ENCODE measurements at places on chromosomes 1 and 21.
A peak's percentile ranks its signal among the peaks of the same experiment; 100 is the strongest.

- no peak for DNase-seq
These were observed 21.0 kb upstream of the MOB3C start for GRCh38 chr1:46637444-46638083.

- DNase-seq, result peak; percentile 10
These were observed 96.4 kb downstream of the C1orf21 start for GRCh38 chr1:184483101-184483683.

DNA sequence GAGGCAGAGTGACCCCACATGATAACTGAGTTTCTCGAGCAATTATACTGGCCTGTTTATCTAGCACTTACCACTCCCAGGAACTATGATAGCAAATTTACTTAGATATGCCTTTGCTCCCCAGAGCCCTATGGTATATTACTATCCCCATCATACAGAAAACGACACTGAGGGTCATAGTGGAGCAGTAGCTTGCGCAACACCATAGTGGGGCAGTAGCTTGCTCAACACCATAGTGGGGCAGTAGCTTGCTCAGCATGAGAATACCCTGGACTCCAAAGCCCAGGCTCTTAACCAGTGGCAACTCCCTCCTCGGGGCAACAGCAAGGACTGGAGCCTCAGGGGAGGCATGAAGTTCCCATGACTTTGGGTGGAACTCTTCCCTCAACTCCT, 211.9 kb downstream of the NPHP4 start:
- no peak for DNase-seq

GRCh38 chr1:175179837-175180590, 12.6 kb downstream of the KIAA0040 start:
- no peak for DNase-seq

DNA sequence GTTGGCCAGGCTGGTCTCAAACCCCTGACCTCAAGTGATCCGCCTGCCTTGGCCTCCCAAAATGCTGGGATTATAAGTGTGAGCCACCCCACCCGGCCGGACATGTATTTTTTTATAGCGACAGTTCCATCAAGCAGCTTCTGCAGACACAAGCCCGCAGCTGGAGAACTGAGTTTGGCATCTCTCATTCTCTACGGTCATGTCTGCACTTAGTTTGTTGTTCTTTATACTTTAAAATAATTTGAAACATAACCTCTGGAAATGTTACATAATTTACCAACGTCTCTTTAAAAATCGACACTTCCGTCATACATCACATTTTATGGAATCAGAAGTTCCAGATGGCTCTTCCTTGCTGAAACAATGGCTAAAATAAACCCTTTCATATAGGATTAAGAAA, 183.6 kb downstream of the DYRK1A start:
- DNase-seq, result no peak

- no peak for DNase-seq
These were observed 755 bp downstream of the FBXO42 start for GRCh38 chr1:16351456-16351993.

DNA sequence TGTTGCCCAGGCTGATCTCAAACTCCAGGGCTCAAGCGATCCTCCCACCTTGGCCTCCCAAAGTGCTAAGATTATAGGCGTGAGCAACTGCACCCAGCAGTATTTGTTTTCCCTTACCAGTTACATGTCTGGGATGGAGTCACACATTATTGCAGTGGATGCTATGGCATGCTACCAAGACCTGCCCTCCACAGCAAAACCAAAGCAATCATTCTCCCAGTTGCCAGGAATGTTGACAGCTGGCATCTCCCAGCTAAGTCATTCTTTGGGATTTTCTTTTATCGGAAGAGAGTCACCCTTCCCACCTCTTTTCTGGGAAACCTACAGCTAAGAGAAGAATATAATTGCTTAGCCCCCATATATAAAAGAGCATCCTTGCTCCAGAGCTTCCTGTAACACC, 49.4 kb upstream of the RGS7 start:
- no peak for DNase-seq

DNA sequence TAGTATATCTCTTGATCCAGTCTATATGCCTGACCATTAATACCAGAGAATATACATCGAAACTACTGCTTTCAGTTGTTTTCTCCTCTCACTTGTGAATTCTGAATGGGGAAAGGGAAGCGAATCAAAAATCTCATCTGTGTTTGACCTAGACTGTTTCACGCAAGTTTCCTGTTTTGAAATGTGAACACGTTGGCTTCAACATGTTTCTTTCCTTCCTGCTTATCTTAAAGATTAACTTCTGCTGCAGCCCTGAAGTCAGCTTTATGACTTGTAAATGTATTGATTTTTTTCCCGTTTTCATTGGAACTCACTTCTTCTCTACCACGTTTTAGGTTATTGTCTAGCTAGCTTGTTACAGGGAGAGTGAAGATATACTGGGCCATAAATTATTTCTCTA, 49.9 kb downstream of the SNX27 start:
- DNase-seq, result no peak

GRCh38 chr1:38667626-38668025, 191.9 kb downstream of the RRAGC start:
- DNase-seq, result no peak

GRCh38 chr1:206583707-206584648, 28.3 kb downstream of the EIF2D start:
- DNase-seq, result peak; percentile 33

- DNase-seq, result peak; percentile 93
These were observed 29.9 kb upstream of the CTBS start for GRCh38 chr1:84603941-84604830.

GRCh38 chr1:7576946-7577657, 194.0 kb upstream of the VAMP3 start:
- no peak for DNase-seq

DNA sequence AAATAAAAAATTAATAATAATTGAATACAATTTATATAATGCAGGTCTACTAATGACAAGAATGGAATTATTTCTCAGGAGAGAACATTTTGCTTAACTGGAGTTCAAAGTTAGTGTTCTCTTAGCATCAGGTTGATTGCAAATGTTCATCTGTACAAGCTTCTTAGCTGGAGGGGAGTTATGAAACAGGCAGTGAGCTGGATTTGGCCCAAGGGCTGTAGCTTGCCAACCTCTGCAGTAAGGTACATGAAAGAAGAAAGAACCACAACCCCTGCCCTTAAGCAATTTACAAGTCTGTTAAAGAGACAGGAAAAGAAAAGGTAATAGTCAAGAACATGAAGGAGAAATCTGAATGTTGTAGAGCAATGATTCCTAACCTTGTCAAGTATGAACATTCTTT, 17.0 kb downstream of the LPGAT1 start:
- DNase-seq, result peak; percentile 79

DNA sequence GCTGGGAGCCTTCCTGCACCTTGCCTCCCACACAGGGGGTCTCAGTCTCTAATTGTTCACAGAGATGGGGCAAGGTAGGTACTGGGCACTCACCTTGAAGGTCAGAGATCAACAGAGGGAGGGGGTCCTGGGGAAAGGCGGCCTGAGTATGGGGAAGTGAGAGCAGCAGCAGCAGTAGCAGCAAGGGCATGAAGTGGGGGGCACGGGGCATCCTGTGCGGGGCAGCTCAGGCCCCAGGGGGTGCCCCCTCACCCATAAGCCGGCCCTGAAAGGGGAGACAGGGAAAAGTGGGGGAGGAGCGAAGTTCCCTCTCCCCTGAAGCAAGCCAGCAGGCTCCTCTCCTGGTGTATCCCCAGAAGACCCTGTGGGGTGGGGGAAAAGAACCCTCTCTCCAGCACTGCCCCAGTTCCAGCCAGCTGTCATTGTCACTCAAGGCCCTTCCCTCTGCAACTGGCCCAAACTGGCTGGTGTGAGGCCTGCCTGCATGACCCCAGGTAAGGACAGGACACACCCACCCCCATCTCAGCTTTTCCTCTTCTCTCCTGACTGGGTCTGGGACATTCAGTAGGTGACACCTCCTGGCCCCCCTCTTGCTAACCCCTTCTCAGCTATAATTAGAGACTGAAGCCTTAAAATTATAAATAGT, 3.9 kb downstream of the SEMA6C start:
- no peak for DNase-seq

DNA sequence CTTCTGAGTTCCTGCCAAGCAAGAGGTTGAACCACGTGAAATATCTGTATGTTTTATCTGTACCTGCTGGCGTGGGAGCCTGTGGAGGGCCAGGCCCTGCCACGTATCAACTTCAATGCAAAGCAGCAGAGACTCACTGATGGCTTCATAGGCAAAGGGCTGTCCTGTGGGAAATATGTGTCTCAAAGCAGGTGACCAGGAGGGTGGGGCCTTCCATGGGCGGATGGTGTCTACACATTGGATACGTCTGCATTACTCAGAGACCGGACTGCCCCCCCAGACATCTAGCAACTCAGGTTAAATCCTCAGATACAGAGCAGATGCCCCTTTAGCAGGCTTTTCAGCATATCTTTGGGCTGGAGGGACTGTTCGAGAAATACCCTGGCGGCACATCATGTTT, 210.8 kb upstream of the C1orf174 start:
- DNase-seq, result no peak

- no peak for DNase-seq
These were observed 60.4 kb downstream of the LAMC2 start for GRCh38 chr1:183246436-183246835.

DNA sequence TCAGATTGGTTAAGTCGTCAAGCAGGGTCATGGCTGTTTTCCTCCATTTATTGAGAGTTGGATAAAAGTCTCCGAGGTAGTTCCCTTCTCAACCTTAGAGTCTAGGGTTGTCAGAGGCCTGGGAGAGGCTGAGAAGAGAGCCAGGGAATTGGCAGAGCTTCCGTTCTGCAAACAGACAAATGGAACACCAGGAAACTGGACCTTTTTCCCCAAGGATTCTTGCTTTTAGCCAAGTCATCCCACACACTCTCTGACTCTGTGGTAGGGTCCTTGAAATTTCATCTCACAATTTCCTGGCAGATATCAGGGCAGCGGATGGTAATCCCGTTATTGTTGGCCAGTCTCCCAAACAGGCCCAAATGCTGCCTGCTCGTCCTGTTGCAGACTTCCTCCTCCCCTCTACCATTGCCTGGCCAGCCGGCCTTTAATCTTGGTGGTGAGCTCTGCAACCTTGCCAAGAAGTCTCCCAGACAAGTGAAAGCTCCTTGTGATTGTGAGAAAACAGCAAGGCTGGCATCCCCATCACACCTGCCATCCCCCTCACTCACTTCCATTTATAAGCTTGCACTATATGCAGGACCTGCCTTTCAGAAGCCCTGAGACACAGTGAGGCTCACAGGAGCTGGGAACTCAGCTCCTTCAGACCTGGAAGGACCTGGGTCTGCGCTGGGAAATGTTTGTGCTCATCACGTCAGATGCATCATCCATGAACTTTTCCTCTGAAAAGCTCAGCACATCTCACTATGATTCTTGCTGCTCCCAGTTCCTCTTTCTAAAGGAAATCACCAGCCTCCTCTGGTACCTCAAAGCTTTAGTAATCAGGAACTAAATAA, 13.7 kb upstream of the SRP9 start:
- peak; percentile 60 for DNase-seq

GRCh38 chr21:42135386-42136052, 64.4 kb downstream of the UMODL1 start:
- no peak for DNase-seq

GRCh38 chr1:233509526-233509925, 104.4 kb upstream of the KCNK1 start:
- DNase-seq, result no peak

DNA sequence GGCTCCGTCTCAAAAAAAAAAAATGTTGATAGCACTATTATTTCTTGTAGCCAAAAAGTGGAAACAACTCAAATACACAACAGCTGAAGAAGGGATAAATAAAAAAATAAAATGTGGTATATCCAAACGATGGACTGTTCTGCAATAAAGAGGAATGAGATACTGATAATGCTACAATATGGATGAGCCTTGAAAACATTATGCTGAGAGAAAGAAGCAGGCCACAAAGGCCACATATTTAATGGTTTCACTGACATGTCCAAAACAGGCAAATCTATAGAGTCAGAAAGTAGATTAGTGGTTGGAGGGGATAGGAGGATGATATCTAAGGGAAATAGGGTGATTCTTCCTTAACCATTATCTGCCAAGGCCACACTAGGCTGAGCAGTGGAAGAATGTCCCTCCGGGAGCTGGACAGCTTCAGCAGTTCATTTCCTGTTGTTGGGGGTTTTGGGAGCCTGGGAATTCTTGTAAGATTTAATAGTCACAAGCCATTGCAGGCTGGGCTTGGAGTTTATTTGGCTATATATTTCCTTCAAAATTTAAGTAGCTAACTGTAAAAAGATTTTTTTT, 53.5 kb downstream of the ST3GAL3 start:
- DNase-seq, result no peak

- DNase-seq, result no peak
These were observed 39.9 kb upstream of the ABCA4 start for GRCh38 chr1:94160811-94161210.

All from NCI-H226 (cell line).